ENCODE measurements at places on chromosomes 3 and 15. TPM values are rescaled to one million over a fixed set of nuclear protein-coding genes. Genes with fewer than 3 reads are reported as not detected.

ZNF502 gene
- total RNA-seq: 5.8 TPM

HYAL1 gene
- 10.6 TPM for total RNA-seq

DPPA4 gene
- total RNA-seq: not detected

GANC gene
- total RNA-seq: 34.8 TPM

CYP1A2 gene
- not detected for total RNA-seq

LINGO1 gene
- total RNA-seq: 1.9 TPM

CNTN3 gene
- 5.1 TPM for total RNA-seq

OXTR gene
- total RNA-seq: 1.1 TPM

NPAP1 gene
- not detected for total RNA-seq

NR2E3 gene
- total RNA-seq: not detected

SPINK8 gene
- not detected for total RNA-seq

GOLGA6D gene
- not detected for total RNA-seq

CADM2 gene
- total RNA-seq: 0.57 TPM

All from posterior vena cava (tissue), 2 donors.